ENCODE measurements at places on chromosomes 3 and 15.

GRCh38 chr15:79724312-79724711, 172.5 kb downstream of the MTHFS start:
- no peak for DNase-seq

DNA sequence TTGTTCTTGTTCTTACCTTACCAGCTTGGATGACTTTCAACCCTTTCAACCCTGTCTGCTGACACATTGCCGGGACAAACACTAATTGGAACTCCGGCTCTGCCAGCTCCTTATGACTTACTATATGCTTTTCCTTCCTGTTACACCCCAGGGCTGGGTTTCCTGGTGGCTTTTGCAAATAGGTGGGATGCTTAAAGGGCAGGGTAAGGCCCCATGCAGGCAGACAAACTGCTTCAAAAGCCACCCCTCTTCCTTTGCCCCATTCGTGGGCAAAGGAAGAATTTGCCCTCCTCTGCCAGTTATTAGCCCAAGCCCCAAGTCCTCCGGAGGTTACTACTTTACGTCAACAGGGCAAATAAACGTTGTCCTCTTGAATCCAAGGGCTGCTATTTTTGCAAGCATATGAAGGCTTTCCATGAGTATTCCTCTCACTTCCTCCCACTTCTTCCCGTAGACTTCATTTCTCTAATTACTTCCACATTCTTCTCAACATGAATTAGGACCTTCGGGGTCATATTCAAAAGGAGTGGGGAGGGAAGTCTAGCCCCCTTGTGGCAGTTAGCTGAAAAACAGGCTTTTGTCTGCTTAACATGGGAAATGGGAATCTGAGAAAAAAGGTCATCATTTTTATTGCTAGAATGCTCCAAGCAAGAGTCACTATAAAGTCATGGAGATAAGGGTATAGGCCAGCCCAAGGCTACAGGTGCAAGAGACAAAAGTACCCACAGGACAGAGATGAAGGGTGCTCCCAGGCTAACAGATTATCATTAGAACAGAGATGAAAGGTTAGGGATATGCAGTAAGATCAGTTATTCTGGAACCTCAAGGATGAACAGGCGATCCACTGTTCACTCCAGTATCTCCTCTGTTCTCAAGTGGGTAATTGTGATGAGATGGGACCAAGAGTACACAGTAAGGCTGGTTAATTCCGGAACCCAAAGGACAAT, 56.3 kb upstream of the FSTL1 start:
- DNase-seq, result no peak

DNA sequence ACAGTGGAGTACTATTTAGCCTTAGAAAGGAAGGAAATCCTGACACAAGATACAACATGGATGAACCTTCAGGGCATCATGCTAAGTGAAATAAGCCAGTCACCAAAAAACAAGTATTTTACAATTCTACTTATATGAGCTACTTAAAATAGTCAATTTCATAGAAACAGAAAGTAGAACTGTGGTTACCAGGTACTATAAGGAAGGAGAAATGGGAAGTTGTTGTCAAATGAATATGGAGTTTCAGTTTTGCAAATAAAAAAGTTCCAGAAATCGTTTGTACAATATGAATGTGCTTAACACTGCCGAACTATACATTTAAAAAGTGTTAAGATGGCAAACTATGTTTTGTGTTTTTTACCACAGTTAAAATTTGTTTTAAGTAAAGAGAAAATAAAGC, 26.8 kb downstream of the TRANK1 start:
- DNase-seq, result no peak

DNA sequence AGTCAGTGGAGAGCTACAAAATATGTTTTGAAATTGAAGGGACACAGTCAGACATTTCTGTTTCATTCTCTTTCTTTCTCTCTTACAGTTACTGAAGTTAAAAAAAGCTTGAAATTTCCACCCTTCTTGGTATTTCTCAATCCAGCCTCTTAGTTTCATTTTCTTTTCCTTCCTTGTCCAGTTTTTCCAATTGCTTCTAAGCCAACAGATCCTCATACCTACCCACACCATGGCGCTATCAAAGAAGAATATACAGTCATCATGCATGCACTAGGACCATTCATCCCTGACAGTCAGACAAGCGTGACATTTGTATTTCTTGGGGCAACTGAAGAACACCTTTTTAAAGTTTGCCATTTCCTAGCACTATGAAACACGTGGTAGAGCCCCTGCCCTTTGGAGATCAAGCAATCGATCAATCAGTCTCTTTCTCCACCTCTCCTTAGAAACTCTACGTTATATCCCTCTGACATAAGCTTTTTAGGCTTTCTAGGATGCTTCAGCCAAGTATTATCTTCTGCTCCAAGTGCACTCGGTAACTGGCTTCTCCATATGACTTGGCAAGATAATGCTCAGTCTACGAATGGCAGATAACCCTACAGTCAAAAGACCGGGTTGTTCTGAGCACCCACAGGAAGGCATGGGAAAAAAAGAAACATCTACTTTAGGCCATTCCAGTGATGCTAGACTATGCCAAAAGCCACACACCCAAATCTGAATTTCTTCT, 65.4 kb downstream of the FBN1 start:
- no peak for DNase-seq

DNA sequence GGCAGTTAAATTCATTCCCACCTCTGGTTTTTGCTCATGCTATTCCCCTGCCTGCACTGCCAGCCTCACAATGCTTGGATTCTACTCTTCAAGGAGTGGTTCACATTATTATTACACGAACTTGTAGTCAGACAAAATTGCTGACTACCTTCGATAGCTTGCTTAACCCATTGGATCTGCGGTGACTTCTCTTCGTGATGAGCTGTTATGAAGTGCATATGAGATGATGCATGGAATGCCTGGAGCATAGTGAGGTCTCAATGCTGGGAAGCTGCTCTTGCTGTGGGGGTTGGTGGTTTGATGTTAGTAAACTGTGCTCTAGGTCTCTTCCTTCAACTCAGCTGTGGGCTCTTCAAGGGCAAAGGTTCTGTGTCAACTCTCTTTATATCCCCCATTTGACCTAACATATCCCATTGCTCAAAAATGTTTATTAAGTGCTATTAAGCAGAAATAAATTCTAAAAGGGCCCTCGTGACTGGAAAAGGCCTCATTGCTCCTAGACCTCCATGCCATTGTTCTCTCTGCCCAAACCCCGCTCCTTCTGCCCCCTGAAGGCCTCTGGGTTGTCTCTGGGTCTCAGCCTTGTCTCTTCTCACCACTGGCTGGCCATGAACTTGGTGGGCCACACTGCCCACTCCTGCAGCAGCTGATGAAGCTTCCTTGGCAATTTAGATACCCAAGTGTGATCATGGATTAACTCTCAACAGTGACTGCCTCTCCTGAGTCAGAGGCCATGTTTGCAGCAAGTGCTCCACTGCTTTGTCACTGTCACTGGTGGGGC, 4.5 kb upstream of the SLCO2A1 start:
- DNase-seq, result no peak

GRCh38 chr3:13135811-13136321, 62.6 kb upstream of the IQSEC1 start:
- DNase-seq, result no peak

DNA sequence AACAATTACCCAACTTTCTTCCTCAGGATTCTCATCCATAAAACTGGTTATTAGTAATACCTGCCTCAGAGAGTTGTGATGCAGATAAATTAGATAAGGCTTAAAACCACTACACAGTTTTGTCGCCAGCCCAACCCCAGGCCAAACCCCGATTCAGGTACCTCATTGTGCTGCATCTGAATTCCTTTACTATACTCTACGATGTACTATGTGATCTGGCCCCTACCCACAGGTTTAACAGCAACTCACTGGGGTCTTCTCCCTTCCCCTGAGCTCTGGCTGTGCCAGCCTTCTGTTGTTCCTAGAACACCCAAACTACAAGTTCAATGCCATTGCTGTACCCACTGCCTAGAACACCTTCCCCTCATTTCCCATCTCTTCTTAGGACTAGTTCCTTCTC, 64.6 kb downstream of the MYO5A start:
- DNase-seq, result peak; percentile 19

DNA sequence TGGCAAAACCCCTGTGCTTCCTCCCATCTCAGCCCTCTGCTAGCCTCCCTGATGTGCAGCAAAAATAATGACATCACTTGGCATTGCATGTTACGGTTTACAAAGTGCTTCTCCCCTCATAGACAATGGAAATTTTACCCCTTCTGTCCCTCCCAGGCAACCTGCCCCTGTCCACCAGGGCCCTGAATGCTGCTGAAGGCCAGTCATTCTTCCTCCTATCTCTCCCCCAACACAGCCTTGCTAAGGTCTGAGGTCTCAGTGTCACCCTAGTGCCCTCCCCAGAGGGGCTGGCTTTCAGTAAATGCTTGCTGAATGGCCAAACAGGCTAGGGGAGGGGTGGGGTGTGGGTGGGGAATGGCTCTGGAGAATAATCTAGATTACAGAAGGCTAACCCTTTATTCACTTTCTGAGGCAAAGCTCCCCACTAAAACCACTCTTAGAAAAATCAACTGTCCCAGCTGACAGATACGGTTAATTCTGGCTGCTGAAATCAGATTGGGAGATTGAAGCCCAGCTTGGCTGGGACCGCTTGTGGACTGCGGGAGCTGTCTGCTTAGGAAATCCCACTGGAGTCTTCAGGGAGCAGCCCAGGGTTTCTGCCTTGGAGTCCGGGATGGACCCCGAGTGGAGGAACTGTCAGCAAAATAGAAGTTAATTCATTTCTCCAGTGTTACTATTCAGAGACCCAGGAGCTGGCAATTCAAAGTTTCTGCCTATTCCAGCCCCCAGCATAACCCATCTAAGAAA, 22.9 kb downstream of the ANP32A start:
- DNase-seq, result no peak

- DNase-seq, result no peak
Observed at GRCh38 chr3:104947943-104948342, 418.8 kb upstream of the ALCAM start.

GRCh38 chr3:12409684-12410596, 74.3 kb upstream of the TSEN2 start:
- no peak for DNase-seq

- no peak for DNase-seq
Observed at GRCh38 chr3:16464511-16465148, 48.9 kb downstream of the RFTN1 start.
